ENCODE measurements at places on chromosomes 6 and 20. TPM values are rescaled to one million over a fixed set of nuclear protein-coding genes. Genes with fewer than 3 reads are reported as not detected.

The SLC35D3 gene
- not detected for total RNA-seq

The CD83 gene
- total RNA-seq: 3.7 TPM

The PMEPA1 gene
- total RNA-seq: 1.1 TPM

The NEDD9 gene
- total RNA-seq: 74.8 TPM

The LRFN2 gene
- total RNA-seq: not detected

The COL9A3 gene
- total RNA-seq: 1.3 TPM

The RHAG gene
- 0.11 TPM for total RNA-seq

The TINAG gene
- total RNA-seq: not detected

The PTGIS gene
- total RNA-seq: under 0.01 TPM

The SEMG1 gene
- total RNA-seq: not detected

The SUMO4 gene
- 0.76 TPM for total RNA-seq

The MEP1A gene
- total RNA-seq: not detected

The PRELID3B gene
- total RNA-seq: 94.8 TPM

The GNAS-AS1 gene
- total RNA-seq: not detected

The PTCHD4 gene
- 15.0 TPM for total RNA-seq

The AIF1 gene
- 0.17 TPM for total RNA-seq

The POU3F2 gene
- total RNA-seq: not detected

The MLN gene
- not detected for total RNA-seq

The KCNS1 gene
- 0.09 TPM for total RNA-seq

The NKAIN2 gene
- not detected for total RNA-seq

The MTG2 gene
- 13.9 TPM for total RNA-seq

The MEI4 gene
- total RNA-seq: not detected

The BEND6 gene
- total RNA-seq: under 0.01 TPM

The CTAGE9 gene
- not detected for total RNA-seq

The WFDC2 gene
- not detected for total RNA-seq

The ZNF165 gene
- 0.26 TPM for total RNA-seq

The POM121L2 gene
- total RNA-seq: not detected

The SLC35F1 gene
- total RNA-seq: under 0.01 TPM

The HTR1B gene
- 1.5 TPM for total RNA-seq

The PGC gene
- not detected for total RNA-seq

The OR11A1 gene
- total RNA-seq: not detected

The EPB41L2 gene
- total RNA-seq: 213 TPM

The CCN5 gene
- under 0.01 TPM for total RNA-seq

The MMS22L gene
- 5.5 TPM for total RNA-seq

The ID4 gene
- 0.76 TPM for total RNA-seq

The LY6G6C gene
- total RNA-seq: not detected

Measured in dermis lymphatic vessel endothelial cell (primary cell).